Caco-2 (cell line): ENCODE measurements at places on chromosomes 12 and 14.

GRCh38 chr12:9694241-9694640, 24.7 kb downstream of the CLEC2D start:
- no peak for DNase-seq

GRCh38 chr12:58966939-58967338, 46.6 kb upstream of the LRIG3 start:
- no peak for DNase-seq

- no peak for DNase-seq
These were observed 25.9 kb downstream of the NOC4L start for GRCh38 chr12:132170094-132170636.

GRCh38 chr12:17976202-17976601, 113.8 kb downstream of the RERGL start:
- no peak for DNase-seq

DNA sequence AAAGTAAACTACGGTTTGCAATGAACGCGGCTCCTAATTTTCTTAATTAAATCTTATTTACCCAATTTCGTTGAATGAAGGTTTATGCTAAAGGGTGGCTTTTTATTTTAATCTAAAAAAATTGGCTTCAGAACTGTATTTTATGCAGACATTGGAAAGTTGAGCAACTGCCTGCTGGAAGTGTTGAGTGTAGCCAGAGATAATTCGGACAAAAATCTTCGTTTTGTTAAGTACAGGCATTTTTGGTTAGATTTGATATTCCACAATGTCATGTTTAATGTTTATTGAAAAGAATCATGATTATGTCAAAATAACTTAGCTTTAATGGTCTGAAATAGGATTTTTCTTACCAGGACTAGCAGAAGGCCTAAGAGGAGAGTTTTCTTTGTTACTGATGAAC, 875 bp downstream of the IRAK3 start:
- no peak for DNase-seq

DNA sequence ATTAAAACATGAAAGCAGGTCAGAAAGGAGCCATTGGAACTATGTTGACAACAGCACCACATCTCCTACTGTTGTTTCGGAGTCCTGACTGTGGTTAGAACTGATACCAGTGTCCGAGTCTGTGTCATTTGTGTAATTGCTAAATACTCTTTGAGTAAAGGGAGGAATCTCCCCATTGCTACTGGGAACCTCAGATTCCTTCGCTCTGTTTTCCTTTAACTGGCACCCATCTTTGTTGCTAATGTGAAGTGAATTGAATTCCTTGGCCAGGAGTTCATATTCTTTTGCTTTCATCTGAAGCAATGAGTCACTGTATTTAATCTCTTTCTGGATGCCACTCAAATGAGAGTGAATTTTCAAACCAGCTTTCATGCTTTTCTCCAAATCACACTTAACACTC, 31.5 kb downstream of the RASSF9 start:
- DNase-seq, result no peak

GRCh38 chr12:105977652-105978051, 161.1 kb downstream of the NUAK1 start:
- no peak for DNase-seq

DNA sequence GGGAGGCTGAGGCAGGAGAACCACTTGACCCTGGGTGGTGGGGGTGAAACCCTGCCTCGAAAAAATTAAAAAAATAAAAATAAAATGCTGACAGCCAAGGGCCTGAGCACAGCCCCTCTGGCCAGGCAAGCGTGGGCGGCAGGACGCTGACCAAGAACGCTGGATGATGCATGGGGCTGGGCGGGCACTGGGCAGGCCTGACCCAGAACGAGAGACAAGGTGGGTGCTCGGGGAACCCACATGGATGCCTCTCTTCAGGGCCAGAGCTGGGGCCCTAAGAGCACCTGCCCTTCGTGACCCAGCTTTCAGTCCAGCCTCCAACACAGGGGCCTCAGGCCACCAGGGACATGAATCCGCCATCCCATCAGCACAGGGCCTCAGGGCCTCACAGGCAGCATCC, 11.3 kb downstream of the GALNT9 start:
- DNase-seq, result no peak

DNA sequence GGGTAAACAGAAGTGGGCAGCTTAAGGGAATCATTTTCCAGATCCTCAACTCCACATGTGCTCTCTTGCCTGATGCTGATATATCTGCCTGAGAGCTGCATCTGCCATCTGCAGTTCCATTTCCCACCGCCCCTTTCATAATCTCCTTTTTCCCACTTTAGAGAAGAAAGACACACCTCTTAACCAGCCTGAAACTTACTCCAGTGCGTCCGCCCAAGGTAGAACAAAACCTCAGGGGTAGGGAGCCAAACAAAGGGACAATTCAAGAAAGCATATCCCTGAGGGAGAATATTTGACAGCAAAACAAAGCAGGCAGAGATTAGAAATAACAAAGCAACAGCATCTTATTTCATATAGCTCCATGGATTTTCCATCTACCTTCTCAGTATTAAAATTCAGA, 4.3 kb downstream of the MDM1 start:
- no peak for DNase-seq

GRCh38 chr12:95549392-95550084, 1.7 kb downstream of the USP44 start:
- DNase-seq, result no peak

DNA sequence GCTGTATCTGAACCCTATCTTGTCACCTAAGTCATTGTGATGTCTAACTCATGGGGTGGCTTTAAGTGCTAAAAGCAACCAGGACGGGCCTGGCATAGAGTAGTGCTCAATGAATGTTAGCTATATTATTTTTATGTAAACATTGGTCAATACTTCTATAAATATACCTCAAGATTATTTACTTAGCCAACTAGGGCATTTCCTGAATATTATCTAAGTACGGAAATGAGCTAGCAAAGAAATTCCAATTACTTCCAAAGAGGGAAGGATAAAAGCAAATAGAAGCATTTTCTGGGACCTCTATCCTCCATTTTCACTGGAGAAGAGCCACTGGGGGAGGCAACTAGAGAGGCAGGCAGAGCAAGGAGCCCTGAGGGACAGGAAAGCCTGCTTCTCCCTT, 20.6 kb downstream of the CCDC92 start:
- no peak for DNase-seq

DNA sequence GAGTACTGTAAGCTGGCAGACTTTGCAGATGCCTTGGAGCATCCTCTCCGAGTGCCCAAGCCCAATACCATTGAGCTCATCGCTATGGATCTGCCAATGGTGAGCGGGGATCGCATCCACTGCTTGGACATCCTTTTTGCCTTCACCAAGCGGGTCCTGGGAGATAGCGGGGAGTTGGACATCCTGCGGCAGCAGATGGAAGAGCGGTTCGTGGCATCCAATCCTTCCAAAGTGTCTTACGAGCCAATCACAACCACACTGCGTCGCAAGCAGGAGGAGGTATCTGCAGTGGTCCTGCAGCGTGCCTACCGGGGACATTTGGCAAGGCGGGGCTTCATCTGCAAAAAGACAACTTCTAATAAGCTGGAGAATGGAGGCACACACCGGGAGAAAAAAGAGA, 41.6 kb downstream of the FIGNL2 start:
- no peak for DNase-seq

GRCh38 chr12:82174383-82174782, 183.8 kb downstream of the CCDC59 start:
- no peak for DNase-seq

DNA sequence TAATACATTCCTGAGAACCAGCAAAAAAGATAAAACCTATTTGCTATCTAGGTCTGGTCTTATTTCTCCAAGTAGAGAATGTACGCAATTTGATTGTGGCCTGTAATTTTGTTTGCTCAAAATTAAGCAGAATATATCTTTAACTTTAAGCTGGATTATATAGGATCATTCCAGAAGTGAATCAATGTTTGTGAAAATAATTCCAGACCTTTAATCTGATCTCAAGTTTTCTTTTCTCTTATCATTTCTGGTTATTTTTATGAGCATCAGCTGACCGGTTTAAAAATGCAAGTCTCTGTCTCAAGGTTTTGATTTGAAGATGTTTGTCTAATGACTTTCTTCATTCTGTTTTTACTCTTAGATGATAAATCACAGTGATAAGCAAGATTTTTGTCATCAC, 997.9 kb upstream of the FLRT2 start:
- no peak for DNase-seq

DNA sequence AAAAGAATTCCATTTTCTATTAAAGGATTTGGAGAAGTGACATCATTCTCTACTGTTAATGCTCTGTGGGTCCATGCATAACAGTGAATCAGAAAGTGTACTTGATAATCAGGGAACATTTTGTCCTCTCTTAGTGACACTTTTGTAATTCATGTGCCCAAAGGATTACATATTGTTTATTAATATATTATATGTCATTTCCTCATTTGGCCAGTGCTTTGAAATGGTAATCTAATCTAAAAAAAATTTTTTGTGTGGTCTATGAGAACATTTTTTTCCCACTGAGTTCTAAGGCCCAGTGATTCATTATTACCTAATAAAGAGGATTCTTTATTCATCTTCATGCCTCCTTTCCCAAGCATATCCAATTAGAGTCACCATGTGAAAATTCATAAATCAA, 79.7 kb upstream of the MYF6 start:
- DNase-seq, result no peak

- DNase-seq, result no peak
These were observed 55.9 kb upstream of the GPR68 start for GRCh38 chr14:91300283-91300895.

GRCh38 chr12:83265808-83266207, 579.1 kb downstream of the TMTC2 start:
- no peak for DNase-seq

DNA sequence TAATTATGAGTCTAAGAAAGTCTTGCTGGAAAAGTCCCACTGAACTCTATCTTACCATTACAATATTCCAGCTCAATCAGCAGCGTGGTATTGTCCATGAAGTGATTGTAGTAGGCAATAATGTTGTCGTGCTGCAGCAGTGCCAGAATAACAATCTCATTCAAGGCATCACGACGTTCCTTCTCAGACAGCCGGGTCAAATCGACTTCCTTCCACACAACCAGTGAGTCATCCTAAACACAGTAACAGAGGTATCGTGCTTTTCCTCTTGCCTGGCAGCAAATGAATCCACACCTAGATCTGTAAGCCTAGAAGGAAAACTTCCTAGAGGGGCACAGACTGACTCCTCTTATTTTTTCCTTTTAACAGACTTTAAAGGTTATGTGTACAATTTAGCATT, 2.9 kb downstream of the NEK9 start:
- no peak for DNase-seq

GRCh38 chr12:42982828-42983227, 393.3 kb upstream of the PRICKLE1 start:
- DNase-seq, result no peak

- DNase-seq, result no peak
These were observed 8.2 kb upstream of the HOXC6 start for GRCh38 chr12:54019924-54020590.

- DNase-seq, result no peak
These were observed 22.7 kb upstream of the ORAI1 start for GRCh38 chr12:121603581-121603980.

DNA sequence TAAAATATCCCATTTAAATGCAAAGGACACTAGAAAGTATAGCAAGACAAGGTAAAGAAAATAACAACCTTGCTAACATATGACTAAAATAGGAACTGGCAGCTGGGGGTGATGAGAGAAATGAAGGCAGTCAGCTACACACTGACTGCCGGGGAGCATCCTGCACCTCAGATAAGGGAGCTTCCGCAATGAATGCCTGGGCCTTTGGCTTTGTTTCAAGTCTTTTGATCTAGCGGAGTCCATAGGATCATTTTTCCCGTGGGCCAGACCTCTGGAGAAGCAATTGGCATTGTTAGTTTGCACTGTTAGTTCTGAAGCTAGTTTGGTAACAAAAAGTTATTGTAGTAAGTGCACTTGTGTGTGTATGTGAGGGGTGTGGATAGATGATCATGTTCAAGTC, 639.9 kb downstream of the DIO2 start:
- no peak for DNase-seq

GRCh38 chr14:88791629-88792472, 902 bp downstream of the EML5 start:
- no peak for DNase-seq

DNA sequence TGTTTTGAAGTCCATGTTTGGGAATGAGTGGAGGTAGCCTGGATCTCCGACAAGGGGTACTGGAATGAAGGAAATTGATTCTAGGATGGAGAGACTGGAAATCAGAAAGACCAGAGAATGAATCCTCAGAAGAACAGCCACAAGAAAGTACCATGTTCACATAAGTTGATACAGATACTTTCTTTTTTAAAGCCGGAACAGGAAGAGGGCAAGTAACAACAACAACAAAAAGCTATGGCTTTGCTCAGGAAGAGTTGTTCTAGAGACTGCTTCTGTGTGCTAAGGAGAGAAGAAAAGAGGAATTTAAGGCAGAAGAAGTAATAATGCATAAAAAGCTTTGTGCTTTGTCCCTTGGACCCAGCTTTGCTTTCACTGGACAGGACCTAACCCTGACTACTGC, 6.2 kb downstream of the TC2N start:
- no peak for DNase-seq

DNA sequence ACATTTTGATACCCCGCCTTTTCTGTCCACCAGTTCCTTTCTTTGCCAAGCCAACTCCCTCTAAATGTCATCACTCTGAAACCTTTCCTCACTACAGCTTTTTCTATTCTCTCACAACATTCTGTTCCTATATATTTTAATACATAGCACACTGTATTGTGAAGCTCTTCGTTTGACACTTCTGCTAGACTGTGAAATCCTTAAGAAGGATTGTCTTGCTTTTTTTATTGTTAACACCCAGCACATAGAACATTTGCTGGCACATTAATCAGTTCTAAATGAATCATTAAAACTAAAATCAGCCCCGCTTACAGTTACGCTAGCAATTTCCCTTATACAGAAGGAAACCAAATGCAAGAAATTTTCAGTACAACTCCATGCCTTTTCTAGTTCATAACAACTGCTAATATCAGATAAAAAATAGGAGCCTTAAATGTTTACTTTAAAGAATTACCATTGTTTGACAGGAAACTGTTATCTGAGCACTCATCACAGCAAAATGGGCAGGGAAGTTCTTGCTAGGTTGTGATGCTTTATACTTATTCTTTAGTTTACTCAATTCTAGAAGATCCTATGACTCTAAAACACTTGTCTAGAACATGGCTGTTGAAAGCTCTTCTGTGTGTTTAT, 93.5 kb downstream of the PPP1R12A start:
- no peak for DNase-seq

DNA sequence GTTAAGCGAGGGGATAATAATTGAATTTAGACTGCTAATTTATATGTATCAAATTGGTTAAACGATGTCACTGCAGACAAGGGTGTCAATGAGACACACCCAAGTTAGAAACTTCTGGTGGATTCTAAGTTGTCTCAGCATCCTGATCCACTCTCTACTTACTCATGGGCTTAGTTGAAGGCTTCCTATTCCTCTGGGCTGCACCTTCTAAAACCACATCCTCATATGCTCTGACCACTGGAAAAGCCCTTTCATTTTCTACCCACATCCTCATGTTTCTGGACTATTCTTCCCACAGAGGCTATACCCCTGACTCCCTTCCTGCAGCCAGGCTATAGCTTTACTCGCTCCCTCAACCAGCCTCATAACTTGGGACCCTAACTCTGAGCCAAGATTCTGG, 493.8 kb downstream of the VRK1 start:
- DNase-seq, result no peak

GRCh38 chr12:90965204-90965603, 10.2 kb upstream of the CCER1 start:
- DNase-seq, result no peak

- DNase-seq, result no peak
These were observed 65.5 kb downstream of the PTPRR start for GRCh38 chr12:70854881-70855568.

- DNase-seq, result no peak
These were observed 194.8 kb downstream of the SLC41A2 start for GRCh38 chr12:104763168-104763805.

- DNase-seq, result no peak
These were observed 3.5 kb downstream of the GLT1D1 start for GRCh38 chr12:128856791-128857078.
